ENCODE measurements at places on chromosomes 2 and 18.

GRCh38 chr18:62437235-62438017, 85.4 kb upstream of the ZCCHC2 start:
- DNase-seq: no peak

DNA sequence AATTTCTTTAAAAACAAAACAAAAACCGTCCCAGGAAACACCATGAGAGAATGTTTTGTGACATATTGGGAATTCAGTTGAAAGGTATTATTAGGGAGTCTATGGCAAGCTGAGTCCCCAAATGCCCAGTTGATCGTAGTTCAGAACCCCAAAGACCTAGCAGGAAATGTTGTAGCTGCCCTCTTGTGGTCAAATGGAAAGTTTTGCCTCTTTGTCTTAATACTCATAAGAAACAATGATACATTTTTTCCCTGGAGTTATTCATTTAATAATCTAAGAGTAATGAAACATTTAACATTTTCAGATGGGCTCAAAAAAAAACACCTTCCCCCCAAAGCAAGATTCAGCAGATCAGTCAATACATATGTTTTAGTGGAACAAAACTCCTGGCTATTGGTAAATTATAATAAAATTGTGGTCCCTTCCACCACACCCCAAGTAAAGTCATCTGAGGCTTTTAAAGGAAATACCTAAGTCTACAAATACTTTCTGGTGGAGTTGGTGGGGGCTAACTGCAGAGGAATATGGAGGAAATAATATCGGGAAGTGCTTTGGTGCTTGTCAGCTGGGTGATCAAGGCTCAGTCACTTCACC, 37.8 kb upstream of the EFEMP1 start:
- DNase-seq: no peak

DNA sequence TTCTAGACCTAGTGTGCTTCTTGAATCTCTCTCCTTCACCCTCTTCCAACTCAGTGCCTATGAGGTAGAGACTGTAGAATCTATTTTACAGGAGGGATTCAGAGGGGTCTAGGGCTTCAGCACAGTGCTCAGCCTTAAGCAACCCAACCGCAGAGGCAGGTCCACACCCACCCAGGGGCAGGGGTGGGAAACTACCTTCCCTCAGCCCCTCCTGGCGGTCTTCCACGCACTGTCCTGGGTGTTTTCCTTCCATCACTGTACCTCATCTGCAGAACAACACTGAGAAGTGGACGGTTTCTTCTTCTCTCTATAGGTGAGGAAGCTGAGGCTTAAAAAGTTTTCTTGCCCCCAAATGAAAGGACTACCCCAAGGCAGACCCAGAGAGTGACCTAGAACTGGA, 222.3 kb downstream of the ALK start:
- no peak for DNase-seq

- no peak for DNase-seq
These were observed 726.7 kb upstream of the POU3F3 start for GRCh38 chr2:104127049-104127770.

- DNase-seq: no peak
These were observed 1.2 kb upstream of the HS1BP3 start for GRCh38 chr2:20652141-20652540.

GRCh38 chr2:177888581-177888980, 184.0 kb downstream of the PDE11A start:
- DNase-seq: no peak

- peak; percentile 29 for DNase-seq
These were observed 98.1 kb upstream of the HS6ST1 start for GRCh38 chr2:128416806-128417205.

GRCh38 chr18:966759-967576, 62.3 kb downstream of the ADCYAP1 start:
- no peak for DNase-seq

GRCh38 chr2:203685081-203685621, 21.3 kb upstream of the CD28 start:
- DNase-seq: no peak

DNA sequence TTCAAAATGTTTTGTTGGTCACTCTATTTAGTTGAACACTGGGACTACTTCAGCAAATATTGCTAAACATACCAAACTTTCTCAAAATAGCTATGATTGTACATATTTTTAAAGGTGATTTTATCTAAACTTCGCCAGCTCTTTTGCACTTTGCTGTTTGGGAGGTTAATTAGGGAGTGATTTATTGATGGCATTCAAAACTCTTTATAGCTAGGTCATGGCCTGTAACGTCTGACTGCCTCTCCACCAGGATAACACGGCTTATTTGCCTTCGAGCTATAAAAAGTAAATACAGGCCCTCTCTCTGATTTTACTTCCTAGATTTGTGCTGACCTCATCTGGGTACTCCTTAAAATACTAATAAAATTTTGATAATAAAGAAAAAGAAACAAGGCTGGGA, 931.9 kb downstream of the DCDC2C start:
- DNase-seq: no peak

DNA sequence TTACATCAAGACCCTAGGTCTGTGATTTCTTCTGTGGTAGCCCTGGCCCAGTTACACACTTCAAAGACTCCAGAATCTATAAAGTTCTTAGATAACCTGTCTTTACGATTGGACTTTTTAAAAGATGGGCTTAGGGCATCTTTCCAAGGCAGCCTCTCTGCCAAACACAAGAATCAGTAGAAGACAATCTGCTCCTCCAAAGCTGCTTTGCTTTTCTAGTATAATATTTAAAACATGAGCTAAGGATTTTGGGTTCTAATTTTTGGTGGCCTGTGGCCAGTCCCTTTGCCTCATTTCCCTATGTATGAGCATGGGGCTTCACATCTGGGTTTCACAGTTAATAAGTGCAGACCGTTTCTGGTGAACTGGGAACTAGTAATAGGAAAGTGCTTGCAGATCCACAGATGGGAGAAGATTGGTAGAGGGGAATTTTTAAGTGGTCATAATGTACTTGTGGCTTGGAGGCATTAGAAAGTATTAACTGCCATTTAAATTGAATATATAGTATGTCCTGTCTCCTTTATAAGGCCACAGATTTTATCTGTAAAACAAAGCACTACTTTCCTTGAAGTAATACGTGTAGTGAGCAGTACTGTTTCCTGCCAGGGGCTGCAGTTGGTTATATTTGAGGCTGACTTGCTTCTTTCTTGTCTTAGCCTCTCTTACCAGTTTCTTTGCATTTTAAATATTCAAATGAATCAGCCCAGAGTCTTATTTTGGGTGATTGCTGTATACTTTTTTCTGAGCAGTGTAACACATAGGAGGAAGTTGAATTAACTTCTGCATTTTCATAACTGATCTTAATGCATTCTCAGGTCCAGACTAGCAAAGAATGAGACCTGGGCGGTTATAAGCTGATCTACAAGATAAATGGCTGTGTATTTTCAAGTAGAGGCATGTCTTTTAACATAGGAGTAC, 1.5 kb downstream of the ARPC2 start:
- DNase-seq: no peak

GRCh38 chr2:142870526-142870925, 6.9 kb upstream of the KYNU start:
- no peak for DNase-seq

Data from activated CD8-positive, alpha-beta memory T cell treated with anti-CD3 and anti-CD28 coated beads, Interleukin-2, amount 50 U/mL, for 48 hours (primary cell).